Osteoblast (primary cell): ENCODE measurements at places on chromosomes 3 and 15.

DNA sequence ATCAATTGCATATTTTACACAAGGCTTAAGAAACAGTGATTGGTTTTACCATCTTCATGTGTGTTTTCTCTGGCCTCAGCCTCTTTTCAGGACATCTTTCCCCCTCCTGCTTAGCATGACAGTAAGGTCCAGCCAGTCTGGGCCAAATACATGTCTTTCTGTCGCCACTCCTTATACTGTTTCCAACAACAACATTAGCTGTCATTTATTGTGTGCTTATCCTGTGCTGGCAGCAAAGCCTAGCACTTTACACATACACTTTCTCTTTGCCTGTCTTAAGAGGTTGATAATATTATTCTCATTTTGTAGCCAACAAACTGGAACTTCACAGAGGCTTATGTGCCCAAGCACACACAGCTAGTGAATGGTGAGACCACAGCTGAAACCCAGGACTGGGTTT, 37.8 kb downstream of the B3GALNT1 start:
- DNase-seq: no peak
- no peak overlapping the region for H3K4me3 ChIP-seq
- no peak overlapping the region for H3K27ac ChIP-seq
- no peaks in the 10 kb centered on the region for H3K36me3 ChIP-seq
- peaks cover 26% of the 10 kb centered on the region for H3K4me1 ChIP-seq

DNA sequence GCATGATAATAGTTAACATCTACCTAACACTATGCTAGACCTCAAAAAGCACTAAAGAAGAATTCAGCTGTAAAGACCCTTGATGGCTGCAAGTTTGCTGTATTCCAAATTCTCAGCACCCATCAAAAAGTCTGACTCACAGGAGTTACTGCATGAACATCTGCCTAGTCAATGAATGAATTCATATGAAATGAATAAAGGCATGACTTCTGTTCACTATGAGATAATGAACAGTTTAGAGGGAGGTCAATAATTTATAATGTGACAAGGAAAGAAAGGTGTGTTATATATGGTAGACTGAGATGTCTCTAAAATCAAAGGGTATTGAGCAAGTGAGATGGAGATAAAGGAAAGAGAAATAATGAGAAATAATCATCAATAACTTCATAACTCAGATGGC, 508.2 kb upstream of the TGFBR2 start:
- H3K27me3 ChIP-seq: no peaks in the 10 kb centered on the region
- no peak overlapping the region for H3K4me3 ChIP-seq
- H3K4me1 ChIP-seq: peaks cover 15% of the 10 kb centered on the region
- no peaks in the 10 kb centered on the region for H3K36me3 ChIP-seq
- DNase-seq: no peak
- H3K27ac ChIP-seq: peak overlapping the region; percentile 56

DNA sequence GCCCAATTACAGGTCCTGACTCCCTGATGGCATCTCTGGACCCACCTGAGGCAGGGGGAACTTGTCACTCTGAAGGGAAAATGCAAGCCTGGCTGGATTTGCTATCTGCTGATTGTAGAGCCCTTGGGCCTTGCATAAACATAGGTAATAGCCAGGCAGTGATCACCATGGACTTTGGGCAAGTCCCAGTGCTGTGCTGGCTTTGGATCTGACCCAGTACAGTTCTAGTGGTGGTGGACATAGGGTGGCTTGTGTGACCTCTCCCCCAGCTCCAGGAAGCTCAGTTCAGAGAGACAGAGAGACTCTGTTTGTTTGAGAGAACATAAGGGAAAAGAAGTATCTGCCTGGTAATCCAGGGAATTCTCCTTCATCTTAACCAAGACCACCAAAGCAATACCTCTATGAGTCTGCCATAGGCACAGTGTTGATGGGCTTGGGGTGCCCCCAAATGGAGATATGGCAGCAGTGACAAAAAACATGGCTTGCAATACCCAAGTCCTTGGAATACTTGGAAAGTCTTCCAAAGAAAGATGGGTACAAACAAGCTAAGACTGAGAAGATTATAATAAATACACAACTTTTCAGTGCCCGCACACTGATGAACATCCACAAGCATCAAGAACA, 348.5 kb downstream of the PYDC2 start:
- no peak overlapping the region for H3K4me3 ChIP-seq
- DNase-seq: no peak
- H3K36me3 ChIP-seq: no peaks in the 10 kb centered on the region
- no peaks in the 10 kb centered on the region for H3K4me1 ChIP-seq
- no peak overlapping the region for H3K27ac ChIP-seq

DNA sequence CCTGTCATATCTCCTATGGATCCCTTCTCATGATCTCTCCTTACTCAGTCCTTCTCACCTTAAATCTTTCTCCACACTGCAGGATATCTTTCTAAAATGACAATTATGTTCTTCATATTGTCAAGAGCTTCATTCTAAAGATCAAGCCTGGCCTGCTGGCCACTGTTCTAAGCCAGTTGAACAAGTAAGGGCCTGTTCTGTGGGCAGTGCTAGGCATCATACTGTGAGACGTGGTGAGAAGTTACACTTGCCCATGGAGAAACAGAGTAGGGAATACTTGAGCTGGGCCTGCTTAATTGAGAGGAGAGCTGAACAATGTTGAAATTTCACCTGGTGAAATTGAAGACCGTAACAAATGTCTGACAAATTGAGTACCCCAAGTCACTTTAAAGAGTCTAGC, 184.1 kb upstream of the RASGRP1 start:
- no peak overlapping the region for H3K27ac ChIP-seq
- H3K36me3 ChIP-seq: no peaks in the 10 kb centered on the region
- H3K4me3 ChIP-seq: no peak overlapping the region
- H3K4me1 ChIP-seq: peaks cover 18% of the 10 kb centered on the region
- H3K27me3 ChIP-seq: no peaks in the 10 kb centered on the region

DNA sequence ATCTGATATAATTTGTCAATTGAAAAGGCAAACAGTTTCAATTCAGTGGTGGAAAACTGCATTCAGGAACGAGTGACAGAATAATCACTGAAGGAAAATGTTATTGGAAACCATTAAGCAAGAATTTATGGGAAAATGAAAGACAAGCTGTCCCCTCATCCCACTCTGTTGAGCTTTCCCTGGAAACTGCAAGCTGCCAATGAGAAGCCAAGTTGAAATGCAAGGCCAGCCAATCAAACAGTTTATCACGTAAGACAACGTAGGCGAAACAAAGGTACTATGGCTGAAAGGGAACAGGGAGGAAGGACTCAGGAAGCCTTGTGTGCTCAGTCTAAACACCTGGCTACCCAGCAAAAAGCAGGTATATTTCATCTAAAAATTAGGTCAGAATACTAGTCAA, 187.9 kb upstream of the ATP10A start:
- no peaks in the 10 kb centered on the region for H3K36me3 ChIP-seq
- H3K4me1 ChIP-seq: no peaks in the 10 kb centered on the region
- H3K4me3 ChIP-seq: no peak overlapping the region
- no peak for DNase-seq
- H3K27me3 ChIP-seq: no peaks in the 10 kb centered on the region

GRCh38 chr3:87993566-87993965, 65.2 kb downstream of the CGGBP1 start:
- H3K4me3 ChIP-seq: no peak overlapping the region
- H3K4me1 ChIP-seq: peaks cover 7% of the 10 kb centered on the region
- DNase-seq: no peak

DNA sequence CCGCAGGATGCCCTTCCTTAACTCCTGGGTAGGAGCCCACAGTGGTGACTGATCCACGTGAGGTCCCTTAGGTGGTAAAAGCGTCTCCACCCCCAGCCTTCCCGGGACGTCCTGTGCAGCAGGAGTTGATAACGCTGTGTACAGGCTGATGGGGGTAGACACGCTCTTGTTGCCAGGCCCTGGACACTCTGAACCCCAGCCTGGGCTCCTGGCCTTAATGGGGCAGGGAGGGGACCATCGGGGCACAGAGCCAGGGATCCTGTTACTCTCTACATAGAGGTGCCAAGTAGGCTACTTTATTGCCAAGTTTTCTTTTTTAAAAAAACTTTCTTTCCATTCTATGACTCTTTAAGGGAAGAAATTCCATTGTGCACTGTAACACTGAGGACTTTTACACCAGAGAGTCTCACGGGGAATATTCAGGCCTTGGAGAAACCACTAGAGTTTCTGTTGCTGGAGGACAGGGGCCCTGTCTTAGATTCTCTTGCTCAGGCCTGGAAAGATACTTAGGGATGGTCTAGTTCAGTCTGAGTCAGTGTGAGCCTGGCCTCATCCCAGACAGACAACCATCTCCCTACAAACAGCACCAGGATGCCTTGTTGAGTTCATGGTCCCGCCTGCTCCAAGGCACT, 104.3 kb upstream of the RNU6-1 start:
- no peaks in the 10 kb centered on the region for H3K27me3 ChIP-seq
- no peaks in the 10 kb centered on the region for H3K36me3 ChIP-seq
- no peak overlapping the region for H3K4me3 ChIP-seq
- no peaks in the 10 kb centered on the region for H3K4me1 ChIP-seq
- peak; percentile 47 for DNase-seq

- H3K36me3 ChIP-seq: no peaks in the 10 kb centered on the region
- H3K27ac ChIP-seq: no peak overlapping the region
- H3K4me1 ChIP-seq: no peaks in the 10 kb centered on the region
- H3K4me3 ChIP-seq: no peak overlapping the region
Observed at GRCh38 chr3:57176045-57176444, 10.9 kb upstream of the IL17RD start.

DNA sequence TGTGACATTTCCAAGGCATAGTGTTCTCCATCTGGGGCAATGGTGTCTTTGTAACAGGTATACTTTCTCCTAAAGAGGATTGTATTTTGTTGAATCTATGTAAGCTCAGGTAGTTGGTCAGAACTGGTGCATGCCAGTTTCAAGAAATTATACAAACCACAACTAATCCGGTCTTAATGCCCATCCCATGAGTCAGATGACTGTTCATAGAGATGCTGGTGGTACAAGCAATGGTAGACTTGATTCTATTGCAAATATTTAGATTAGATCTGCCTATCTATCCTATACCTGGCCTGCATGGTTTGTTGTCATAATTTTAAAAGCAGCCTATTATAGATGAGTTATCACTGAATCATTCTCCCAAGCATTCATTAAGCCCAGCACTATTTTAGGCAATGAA, 43.5 kb downstream of the ATP13A5 start:
- no peak overlapping the region for H3K4me3 ChIP-seq
- H3K27me3 ChIP-seq: no peaks in the 10 kb centered on the region
- H3K36me3 ChIP-seq: no peaks in the 10 kb centered on the region
- no peak for DNase-seq

DNA sequence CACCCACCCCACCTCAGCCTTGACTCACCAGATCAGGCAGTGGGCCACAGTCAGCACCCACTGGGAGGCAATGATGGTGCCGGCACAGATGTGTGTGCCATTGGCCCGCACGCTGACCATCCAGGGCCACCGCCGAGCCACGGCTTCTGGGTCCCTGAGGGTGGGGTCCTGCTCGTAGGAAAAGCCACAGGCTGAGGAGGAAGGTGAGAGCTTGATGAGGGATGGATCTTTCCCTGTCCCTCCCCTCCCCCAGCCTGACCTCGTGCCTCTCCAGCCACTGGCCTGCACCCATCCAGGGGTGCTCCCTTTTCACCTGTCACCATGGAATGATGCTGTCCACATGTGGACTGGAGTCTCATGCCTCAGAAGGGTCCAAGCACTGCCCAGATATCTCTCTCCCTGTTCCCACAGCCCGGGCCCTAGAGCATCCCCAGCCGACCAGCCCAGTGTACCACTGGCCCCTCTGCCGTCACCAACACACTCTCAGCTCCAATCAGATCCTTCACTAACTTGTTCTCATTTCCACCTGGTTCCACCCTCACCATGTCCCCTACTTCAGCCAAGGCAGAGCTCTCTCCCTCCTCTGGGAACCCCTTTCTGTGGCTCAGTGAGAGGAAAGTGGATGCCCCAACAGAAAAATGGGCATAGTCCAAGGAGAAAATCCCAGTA, 2.0 kb downstream of the PRSS50 start:
- no peak overlapping the region for H3K27ac ChIP-seq
- DNase-seq: peak; percentile 77
- no peak overlapping the region for H3K4me3 ChIP-seq
- no peaks in the 10 kb centered on the region for H3K36me3 ChIP-seq
- H3K4me1 ChIP-seq: no peaks in the 10 kb centered on the region

- no peak overlapping the region for H3K27ac ChIP-seq
- DNase-seq: no peak
- H3K36me3 ChIP-seq: peaks cover 25% of the 10 kb centered on the region
- H3K4me1 ChIP-seq: no peaks in the 10 kb centered on the region
Observed at GRCh38 chr15:64144565-64145281, 6.8 kb upstream of the SNX22 start.

DNA sequence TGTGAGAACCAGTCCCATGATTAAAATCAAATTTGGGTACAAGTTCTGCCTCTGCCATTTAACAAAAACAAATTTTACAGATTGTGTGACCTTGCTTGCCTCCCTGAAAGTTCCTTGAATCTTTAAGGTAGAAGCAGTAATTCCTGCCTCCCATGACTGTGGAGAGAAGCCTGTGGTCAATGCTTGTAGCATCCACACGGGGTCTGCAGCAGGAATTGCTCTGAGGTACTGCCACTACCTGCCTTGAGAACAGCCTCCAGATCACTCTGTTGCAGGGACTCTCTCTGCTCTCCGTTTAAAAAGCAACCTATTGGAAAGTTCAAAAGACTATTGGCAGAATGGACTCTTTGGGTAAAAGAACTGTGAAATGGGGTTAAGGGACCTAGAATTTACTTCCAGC, 75.9 kb downstream of the SST start:
- H3K4me1 ChIP-seq: no peaks in the 10 kb centered on the region
- H3K27me3 ChIP-seq: no peaks in the 10 kb centered on the region
- DNase-seq: no peak

- no peak for DNase-seq
- no peaks in the 10 kb centered on the region for H3K27me3 ChIP-seq
- no peak overlapping the region for H3K27ac ChIP-seq
- peaks cover 36% of the 10 kb centered on the region for H3K4me1 ChIP-seq
- peaks cover 4% of the 10 kb centered on the region for H3K36me3 ChIP-seq
Observed at GRCh38 chr15:41935566-41936020, 36.8 kb downstream of the EHD4 start.

DNA sequence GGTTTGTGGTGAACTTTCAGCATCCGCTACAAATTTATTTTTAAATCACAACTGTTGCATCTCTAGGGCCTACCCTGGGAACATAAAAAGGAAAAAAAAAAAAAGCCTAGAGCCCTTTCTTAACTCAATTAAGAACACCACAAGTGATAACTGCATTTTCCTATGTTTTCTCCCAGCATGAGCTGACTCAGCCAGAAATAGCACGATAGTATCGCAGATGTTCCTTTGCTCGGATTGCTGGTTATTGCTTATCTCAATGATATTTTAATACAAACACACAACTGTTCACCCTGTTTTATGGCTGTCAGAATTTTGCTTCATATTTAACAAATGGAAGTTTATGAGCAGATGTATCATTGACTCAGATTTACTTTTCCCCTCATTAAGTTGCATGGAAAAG, 251.8 kb upstream of the SUCLG2 start:
- no peaks in the 10 kb centered on the region for H3K36me3 ChIP-seq
- no peaks in the 10 kb centered on the region for H3K27me3 ChIP-seq
- no peak overlapping the region for H3K27ac ChIP-seq
- no peaks in the 10 kb centered on the region for H3K4me1 ChIP-seq
- no peak overlapping the region for H3K4me3 ChIP-seq
- DNase-seq: no peak
